ENCODE measurements at places on chromosomes 2 and 18.

- no peak for DNase-seq
Observed at GRCh38 chr2:119553687-119554344, 9.6 kb downstream of the CFAP221 start.

GRCh38 chr2:43405829-43406228, 179.4 kb upstream of the ZFP36L2 start:
- DNase-seq: no peak

DNA sequence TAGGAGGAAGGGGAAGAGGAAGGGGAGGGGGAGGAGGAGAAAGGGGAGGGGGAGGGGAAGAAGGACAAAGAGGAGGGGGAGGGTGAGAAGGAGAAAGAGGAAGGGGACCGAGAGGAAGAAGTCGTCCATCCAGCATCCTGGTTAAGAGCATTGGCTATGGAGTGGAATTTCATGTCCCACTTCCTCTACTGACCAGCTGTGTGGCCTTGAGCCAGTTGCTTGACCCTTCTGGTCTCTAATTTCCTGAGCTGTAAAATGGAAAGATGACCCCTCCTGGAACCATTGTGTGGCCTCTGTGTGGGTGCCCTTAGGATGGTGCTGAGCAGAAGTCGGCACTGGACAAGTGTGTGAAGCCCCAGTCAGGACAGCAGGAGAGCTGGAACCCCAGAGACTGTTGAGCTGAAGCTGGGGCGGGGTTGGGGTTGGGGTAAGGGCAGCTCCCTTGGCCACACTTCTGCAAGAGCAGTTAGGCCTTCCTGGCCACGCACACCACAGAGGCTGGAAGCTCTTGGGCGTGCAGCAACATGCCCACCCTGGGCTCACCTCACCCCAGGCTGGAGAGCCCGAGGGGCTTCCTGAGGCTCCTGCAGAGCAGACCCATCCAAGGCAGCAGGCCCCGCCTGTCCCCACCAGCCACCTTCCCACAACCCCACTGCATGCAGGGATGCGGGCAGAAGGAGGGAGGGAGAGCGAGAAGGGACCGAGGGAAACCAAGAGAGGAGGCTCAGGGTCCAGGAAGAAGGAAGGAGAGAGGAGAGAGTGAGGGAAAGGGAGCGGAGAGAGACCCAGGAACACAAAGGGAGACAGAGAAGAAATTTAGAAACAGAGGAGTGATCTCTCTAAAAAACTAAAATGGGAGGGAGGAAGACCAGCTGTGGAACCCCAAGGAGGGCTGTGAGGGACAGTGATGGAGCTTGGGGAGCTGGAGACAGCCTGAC, 16.2 kb downstream of the ADRA2B start:
- DNase-seq: no peak

GRCh38 chr2:121104721-121105141, 180.3 kb downstream of the TFCP2L1 start:
- DNase-seq: no peak

DNA sequence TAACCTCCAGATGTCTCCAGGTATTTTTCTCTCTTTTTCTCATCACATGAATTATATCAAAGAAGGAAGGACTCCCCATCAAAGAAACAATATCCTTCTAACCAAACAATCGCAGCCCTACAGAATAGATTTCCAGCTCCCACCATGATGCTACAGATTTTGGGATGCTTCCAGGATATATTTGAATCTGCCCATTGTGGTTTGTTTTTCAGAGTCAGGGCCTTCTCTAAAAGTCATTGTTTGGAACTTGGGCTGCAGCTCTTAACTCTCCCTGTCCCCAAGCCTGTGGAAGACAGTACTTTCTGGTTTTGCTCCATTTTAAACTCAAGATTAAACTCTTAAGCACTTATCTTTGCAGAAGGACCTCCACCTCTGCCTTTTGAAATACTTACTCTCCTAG, 223.2 kb downstream of the PMAIP1 start:
- DNase-seq: no peak

GRCh38 chr2:3023531-3023930, 354.1 kb downstream of the EIPR1 start:
- no peak for DNase-seq

DNA sequence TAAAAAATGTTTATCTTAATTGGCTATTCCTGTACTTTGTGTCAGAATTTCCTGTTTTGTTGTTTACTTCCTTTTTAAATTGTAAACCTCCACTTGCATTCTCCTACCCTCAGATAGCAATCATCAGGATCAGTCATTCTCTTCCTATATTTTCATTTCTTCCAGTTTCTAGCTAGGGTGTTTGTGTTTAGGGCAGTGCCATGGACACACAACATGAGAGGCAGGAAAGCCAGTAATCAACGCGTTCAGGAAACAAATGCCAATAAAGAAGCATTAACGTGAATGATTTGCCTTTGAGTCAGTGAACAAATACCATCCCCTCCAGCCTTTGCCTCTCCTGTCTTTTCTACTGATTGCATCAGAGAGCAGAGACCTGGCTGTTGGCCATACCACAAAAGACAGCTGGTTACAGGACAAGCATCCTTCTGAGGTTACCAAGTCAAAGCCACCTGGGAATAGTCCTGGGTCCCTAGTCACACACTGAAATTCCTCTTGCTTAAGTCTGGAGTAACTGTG, 56.7 kb upstream of the FHL2 start:
- no peak for DNase-seq

GRCh38 chr2:201839727-201840126, 33.4 kb downstream of the CDK15 start:
- DNase-seq: no peak

GRCh38 chr18:8894823-8895222, 189.5 kb downstream of the MTCL1 start:
- DNase-seq: no peak

DNA sequence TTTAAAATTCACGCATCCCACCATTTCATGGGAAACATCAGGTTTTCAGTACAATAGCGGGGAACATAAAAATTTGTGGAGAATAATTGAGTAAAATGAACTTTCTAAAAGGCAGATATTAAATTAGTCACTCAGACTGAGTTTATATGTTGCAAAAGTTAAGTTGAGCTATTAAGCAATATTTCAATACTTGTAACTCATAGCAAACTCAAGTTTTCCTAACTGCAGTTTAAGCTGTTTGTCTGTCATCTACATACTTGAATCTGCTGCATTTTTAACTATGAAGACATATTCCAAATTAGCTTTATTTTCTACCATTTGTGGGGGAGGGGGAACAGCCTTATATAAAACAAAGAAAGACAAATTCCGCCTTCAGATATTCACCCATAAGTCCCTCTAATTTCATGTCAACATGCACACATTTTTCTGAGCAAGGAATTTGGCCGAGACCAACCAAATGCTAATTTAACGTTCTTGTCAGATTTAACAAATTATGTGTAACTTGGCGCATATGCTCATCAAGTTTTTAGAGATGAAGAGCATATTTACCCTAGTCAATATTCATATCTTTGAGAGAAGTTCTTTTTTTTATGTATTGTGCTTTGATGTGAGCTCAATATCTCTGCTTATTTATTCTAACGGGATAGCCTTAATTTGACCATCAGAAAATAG, 462.9 kb downstream of the TXNL1 start:
- no peak for DNase-seq

DNA sequence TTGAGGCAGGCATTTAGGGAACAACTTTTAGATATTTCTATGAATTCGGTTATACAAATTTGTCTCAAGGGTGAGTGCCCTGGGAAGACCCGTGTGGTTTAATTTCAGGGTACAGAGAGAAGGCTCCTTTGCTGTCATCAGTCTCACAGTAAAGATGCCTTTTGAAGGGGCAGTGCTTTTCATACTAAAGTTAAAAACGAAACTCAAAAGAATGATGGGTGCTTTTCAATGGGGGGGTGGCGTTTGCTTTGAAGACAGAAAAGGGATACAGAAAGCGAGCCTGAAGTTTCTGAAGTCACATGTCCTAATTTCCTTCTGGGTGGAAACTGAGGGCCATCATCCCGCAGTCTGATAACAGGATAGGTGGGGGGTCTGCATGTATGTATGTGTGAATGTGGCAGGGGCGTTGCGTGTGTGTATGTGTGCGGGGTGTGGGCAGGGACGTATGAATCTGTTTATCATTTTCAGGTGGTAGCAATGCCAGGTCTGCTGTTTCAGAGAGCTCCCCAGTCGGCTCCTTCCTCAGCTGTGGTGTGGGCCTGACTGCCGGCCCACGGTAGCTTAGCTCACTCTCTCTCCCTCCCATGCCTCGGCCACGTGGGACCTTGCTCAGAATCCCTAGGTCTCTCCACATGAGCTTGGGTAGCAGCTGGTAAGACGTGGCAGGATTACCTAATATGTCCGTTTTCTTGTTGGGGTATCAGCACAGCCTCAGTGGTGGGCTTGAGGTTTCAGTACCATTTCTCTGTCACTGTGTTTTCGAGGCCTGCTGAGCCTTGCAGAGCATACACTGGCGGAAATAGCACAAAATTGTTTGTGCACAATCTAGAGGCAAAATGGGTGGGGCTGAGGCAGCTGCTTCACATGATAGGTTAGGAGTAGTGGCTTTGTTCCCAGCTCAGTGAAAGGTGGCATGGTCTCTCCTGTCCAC, 32.7 kb downstream of the ARHGAP25 start:
- DNase-seq: no peak

DNA sequence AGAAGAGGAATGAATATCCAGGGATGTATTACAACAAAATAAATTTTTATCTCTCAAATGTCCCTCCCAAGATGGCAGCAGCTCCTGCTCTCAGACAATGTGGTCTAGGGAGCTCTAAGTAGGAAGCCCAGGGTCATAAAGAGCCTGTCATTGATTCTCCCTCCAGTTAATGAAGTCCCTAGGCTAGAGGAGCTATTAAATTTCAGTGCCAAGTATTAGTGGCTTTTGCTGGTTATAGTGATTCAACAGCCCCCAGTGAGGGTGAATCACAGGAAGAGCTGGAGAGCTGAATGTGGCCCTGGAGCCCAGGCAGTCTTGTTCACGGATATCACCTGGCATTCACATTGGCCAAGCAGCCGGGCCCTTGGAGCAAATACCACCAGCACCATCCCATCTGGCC, 109.8 kb upstream of the YPEL5 start:
- no peak for DNase-seq

DNA sequence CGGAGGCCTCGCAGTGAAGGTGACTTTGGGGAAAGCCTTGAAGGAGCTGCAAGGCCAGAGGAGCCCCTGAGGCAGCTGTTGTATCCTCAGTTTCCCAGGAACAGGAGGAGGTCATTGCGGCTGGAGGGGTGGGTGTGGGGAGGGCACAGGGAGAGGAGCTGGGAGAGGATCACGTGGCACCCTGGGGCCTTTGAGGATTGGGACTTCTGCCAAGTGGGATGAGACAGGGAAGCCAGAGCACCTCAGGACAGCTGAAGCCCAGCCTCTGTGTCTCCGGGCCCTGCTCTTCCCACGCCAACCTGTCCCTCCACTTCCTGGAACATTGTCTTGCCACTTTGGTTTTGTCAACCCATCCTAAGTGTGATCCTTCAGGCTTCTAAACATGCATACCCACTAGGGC, 19.4 kb upstream of the RRM2 start:
- DNase-seq: no peak

GRCh38 chr2:62586981-62587380, 81.0 kb upstream of the TMEM17 start:
- no peak for DNase-seq

GRCh38 chr2:33443274-33443829, 33.1 kb upstream of the RASGRP3 start:
- no peak for DNase-seq

GRCh38 chr2:40400336-40400953, 51.4 kb downstream of the SLC8A1 start:
- no peak for DNase-seq

DNA sequence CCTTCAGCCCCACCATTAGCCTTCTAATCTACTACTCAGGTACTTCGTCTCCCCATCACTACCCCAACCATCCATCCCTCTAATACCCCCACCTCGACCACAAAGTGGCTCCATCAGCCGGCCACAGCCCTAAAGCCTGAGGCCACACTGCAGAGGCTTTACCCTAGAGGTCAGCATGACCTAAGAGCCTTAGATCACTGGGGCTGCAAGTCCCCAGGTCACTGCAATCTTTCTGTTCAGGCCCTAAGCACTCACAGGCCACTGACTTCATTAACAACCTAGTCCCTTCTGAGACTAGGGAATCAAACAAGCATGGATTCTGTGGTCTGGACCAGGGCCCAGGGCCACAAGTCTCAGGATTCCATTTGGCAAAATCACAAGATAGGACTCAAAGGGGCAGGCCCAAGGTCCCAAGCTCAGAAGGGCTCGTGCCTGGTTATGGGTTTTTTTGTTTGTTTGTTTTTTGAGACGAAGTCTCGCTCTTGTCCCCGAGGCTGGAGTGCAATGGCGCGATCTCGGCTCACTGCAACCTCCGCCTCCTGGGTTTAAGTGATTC, 37.0 kb upstream of the PKDCC start:
- DNase-seq: no peak

GRCh38 chr2:12412898-12413305, 303.8 kb upstream of the TRIB2 start:
- no peak for DNase-seq

GRCh38 chr18:66575263-66575662, 28.6 kb downstream of the CDH19 start:
- no peak for DNase-seq

DNA sequence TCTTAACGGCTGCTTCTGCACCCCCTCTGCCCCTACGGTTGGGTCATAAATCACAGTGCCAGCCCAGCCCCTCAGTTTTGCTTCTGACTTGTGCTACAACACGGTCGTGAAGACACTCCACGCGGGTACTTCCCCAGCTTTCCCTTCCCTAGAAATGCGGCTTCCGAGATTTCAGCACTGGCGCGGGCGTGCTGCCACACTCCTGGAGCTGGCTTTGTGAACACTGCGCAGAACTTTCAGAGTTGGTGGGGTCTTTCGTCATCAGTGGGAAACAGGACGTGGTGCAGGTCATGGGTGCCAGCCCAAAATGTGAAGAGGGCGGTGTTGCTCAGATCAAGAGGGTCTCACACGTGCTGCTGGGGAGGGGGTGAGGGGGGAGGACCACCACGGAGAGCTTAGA, 733.0 kb upstream of the SALL3 start:
- no peak for DNase-seq

GRCh38 chr2:167318581-167318980, 430.3 kb downstream of the XIRP2 start:
- no peak for DNase-seq

- DNase-seq: no peak
Observed at GRCh38 chr2:120920454-120921148, 184.9 kb downstream of the GLI2 start.

DNA sequence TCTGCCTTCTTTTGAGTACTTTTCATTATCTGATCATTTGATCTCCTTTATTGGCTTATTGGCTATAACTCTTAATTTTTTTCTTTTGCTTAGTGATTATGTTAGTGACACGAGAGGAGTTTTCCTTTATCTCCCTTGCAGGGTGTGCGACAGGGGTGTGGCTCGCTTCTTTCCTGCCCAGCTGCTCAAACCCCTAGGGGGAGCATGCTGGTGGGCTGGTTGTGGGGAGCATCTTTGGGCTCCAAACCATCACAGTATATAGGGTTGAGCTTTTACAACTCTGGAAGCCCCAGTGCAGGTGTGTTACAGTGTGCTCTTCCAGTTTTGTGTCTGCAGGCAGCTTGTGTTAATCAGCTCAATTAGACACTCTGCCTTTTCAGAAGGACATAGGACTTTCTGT, 357.0 kb upstream of the TMEFF2 start:
- no peak for DNase-seq

DNA sequence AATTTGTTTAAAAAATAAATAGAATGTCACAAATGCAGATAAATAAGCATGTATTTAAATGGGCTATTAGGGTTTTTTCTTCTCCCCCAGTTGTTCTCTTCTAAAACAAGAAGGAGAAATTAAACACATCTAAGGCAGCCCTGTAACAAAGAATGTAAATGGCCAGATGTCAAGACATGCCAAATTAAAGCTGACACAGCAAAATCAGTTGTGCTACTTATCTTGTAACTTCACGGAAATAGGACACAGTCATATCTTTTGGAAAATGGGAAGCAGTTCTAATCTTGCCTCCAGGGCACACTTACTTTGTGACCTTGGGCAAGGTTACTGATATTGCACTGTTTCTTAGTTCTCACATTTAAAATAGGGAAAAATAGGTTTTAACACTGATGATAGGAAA, 200.1 kb upstream of the NRXN1 start:
- no peak for DNase-seq
